Ammon's horn (tissue), 1 donor: ENCODE measurements at places on chromosomes 3 and 15.

- DNase-seq = peak; percentile 77
Measured at GRCh38 chr3:17623464-17623863, 119.0 kb downstream of the TBC1D5 start.

DNA sequence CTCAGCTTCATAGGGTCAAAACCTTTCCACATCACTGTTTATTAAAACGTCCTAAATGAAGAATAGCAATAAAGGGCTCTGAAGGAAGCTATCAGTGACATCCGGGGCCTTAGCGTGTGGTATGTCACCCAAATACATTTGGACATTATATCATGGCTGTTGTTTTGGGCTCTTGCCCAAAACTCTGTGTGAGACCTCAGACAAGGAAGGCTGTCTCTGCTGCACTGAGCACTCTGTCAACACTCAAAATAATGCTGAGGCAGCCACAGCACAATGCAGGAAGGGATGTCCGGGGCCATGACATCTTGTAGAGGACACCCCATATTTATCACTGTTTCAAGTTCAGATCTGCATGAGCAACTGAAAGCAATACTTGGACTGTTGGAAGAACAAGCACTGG is 293.8 kb upstream of the WNT5A start:
- no peak for DNase-seq

GRCh38 chr15:39232512-39232911 is 348.4 kb upstream of the THBS1 start:
- DNase-seq = no peak

DNA sequence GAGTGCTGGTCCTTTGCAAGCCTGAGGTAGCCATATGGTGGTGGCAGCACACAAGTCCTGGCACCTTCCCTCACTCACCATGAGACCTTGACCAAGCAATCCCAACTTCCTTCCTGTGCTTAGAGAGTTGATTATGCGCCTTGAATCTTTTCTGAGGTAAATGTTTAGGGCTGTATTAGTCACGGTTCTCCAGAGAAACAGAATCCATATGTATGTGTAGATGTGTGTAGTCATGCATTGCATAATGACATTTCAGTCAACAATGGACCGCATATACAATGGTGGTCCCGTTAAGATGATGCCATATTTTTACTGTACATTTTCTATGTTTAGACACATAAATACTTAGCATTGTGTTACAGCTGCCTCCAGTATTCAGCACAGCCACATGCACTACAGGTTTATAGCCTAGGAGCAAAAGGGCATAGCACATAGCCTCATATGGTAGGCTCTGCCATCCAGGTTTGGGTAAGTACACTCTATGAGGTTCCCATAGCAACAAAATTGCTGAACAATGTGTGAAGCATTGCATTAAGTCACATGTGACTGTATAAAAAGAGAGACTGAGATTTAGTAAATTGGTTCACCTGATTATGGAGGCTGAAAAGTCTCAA is 20.2 kb upstream of the NUP210 start:
- DNase-seq = no peak

- DNase-seq = no peak
Measured at GRCh38 chr3:66898155-66898554, 100.0 kb upstream of the KBTBD8 start.

DNA sequence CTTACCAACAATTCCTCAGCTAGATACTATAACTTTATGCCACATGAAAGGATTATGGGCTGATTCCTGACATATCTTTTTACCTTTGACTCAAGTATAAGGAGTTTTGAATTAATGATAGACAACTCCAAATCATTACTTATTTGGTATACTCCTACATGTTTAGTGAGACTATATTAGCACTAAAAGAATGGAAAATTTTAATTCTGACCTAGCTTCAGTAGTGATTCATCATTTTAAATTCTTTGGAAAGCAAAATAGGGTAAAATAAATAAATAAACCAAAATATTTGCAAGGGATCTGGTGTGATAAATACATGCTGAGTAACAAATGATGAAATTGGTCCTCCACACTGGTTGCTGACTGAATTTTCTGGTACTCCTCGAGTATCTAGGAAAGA is 42.3 kb upstream of the VGLL3 start:
- DNase-seq = no peak

DNA sequence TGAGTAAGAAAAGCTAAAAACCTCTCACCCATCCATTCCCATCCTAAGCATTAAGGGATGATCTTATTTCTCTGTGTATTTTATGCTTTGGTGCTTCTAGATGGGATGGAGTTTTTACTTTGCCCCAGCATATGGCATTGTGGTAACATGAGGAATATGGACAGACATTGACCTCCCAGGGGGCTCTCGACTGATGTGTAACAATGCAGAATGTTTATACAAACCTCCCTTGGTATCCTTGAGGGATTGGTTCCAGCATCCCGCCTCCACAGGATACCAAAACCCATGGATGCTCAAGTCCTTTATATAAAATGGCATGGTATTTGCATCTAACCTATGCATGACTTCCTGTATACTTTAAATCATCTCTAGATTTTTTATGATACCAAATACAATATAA is 21.6 kb downstream of the PDIA5 start:
- no peak for DNase-seq

GRCh38 chr3:32374788-32375595 is 16.7 kb upstream of the CMTM7 start:
- DNase-seq = peak; percentile 73

- DNase-seq = no peak
Measured at GRCh38 chr3:3675801-3676200, 123.4 kb upstream of the LRRN1 start.

DNA sequence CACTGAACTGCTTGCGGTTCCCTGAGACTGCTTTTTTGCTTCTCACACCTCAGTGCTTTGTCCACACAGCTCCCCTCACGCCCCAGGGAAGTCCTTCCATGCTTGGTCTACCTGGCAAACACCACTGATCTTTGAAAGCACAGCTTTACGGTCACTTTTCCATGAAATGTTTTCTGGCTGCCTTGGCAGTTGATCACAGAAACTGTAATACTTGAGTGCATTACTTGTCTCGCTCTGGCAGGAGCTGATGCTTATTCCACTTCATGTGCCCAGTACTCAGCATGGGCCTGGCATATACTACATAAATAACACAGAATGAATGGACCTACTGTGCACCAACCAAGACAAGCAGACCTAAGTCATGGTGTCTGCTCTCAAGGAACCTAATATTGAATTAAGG is 121.1 kb downstream of the MEX3B start:
- no peak for DNase-seq

DNA sequence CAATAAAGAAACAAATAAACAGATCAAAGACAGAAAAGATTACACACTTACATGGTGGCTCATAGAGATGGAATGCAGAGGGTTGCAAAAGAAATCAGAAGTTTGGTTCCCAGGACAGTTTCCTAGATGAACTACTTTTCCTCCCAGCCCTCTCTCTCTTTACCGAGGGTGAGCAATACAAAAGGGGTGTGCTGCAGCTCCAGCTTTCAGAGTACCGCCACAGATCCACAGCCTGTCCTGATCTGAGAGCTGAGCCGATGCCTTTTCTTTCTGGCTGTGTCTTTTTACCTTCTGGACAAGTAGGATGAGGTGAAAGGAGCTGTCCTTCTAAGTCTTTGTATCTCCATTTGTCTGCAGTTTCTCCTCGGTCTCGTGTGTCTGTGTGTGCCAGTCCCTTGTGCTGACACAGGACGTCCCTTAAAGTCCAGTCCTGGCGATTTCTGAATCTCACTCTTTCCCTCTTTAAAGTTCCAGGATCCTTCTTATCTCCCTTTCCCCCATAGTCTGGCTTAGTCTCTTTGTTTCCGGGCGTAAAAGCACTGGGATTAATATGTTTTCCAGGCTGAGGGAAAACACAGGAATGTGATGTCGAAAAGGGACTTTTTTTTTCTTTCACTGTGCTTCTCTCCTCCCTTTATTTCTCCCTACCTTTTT is 540 bp downstream of the CCDC80 start:
- no peak for DNase-seq

DNA sequence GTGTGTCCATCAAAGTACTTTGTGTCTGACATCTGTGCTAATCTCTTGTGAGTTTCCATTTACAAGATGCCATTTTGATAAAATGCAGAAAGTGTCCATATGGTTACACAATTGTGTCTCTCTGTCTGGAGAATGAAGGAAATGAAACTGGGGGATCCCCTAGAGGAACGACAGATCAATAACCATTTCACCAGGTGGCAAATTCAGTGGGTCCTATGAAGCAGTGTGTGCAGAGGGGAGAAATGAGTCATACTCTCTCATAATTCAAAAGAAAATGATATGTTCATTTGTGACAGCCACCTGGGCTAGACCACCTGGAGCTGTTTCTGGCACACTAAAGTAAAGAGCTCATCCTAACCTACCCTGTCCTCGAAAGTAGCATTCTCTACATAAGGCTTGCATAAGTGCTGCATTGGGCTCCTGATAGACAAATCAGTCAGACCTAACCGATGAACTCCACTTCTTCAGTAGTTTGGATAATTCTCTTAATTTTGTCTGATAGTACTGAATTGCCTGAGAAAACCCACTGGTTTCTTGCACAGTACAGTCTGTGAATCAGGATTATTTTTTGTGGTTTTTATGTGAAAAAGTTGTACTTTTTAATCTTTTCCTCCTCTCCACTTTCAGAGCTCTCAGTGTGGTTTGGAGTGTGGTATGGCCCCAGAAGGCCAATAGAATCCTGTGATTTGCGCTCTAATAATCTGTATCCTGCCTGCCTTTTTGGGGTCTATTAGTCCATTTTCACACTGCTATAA is 10.3 kb upstream of the CD47 start:
- no peak for DNase-seq

- DNase-seq = no peak
Measured at GRCh38 chr15:35567392-35567791, 21.4 kb upstream of the DPH6 start.

DNA sequence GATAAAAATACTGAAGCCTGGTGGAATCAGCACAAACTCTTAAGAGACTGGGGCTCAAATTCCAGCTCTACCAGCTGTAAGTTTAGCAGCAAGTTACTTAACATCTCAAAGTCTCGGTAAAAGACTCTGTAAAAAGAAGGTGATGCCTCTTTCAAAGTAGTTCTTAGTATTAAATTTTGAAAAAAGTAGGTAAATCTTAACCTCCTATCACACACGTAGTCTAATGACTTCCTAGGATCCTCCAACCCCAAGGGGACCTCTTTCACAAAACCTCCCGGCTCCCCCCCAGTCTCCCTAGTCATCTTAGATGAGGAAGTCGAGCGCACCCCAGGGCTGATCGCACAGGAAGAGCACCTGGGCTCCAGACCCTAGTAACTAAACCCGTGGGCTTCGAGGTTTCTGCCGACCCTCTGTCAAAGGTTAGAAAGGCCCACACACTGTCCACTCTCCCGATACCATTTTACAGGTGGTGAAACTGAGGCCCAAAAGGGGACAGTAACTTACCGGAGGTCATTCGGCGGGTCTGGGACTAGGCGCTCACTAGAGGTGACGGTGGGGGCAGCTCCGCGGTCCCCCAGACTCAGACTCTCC is 427 bp downstream of the MBD4 start:
- peak; percentile 32 for DNase-seq
